H7 (cell line): ENCODE measurements at places on chromosomes 12 and 14.

DNA sequence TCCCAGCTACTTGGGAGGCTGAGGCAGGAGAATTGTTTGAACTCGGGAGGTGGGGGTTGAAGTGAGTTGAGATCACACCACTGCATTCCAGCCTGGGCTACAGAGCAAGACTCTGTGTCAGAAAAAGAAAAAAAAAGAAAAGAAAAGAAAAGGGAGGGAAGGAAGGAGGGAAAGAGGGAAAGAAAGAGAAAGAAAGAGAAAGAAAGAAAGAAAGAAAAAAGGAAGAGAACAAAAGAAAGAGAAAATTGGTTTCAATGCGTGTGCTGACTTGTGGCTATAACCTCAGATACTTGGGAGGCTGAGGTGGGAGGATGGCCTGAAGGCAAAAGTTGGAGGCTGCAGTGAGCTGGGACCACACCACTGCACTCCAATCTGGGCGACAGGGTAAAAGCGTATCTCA, 128.4 kb upstream of the TBX3 start:
- DNase-seq = no peak

DNA sequence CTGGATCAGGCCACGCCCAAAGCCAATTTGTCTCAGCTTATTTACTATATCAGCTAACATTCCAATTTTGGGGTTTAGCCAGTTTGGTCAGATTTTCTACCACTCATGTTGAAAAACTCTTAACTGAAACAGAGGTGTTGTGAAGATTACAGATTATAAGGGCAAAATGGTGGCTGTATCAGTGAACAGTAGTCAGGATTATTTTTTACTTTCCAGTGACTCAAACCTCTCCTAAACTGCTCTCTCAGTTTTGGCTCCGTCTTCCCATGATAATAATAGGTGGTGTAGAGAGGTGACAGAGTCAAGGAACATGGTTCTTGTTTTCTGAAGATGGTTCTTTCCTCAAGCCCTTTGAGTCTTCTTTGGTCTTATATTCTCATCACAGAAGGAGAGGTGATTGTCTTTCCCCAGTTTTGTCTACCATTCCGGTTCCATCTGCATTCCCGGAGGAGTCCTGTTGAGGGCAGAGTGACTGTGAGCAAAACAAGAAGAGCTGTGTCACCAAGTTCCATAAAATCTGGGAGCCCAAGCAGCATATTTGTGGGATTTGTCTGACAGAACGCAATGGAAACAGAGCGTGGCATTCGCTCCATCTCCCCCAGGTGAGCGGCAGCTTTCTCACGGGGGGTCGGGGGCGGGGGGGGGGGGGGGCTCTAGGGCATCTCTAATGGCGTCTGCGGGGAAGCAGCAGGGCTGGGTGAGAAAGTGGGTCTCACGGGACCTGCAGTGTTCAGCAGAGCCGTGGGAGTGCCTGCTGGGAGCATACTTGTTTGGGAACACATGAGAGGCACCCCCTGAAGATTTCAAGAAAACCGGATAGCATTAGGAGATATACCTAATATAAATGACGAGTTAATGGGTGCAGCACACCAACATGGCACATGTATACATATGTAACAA, 59.1 kb downstream of the TBC1D30 start:
- DNase-seq = peak; percentile 59

DNA sequence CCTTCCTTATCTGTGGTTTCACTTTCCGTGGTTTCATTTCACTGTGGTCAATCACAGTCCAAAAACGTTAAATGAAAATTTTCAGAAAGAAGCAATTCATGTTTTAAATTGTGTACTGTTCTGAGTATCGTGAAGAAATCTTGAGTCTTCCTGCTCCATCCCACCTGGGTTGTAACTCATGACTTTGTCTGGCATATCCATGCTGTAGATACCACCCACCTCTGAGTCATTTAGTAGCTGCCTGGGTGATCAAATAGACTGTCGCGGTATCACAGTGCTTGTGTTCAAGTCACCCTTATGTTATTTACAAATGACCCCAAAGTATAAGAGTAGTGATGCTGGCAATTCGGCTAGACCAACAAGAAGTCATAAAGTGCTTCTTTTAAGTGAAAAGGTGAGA, 521.2 kb downstream of the AACS start:
- DNase-seq = no peak

DNA sequence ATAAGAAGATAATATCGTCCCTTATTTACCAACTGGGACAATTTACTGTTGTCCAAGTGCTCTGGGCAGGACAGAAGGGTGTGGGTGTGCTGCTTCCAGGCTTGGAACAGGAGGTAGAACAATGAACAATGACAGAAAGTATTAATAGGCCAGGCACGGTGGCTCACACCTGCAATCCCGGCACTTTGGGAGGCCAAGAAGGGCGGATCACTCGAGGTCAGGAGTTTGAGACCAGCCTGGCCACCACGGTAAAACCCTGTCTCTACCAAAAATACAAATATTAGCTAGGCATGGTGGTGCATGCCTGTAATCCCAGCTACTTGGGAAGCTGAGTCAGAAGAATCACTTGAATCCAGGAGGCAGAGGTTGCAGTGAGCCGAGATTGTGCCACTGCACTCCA, 2.5 kb downstream of the IFI27 start:
- no peak for DNase-seq

DNA sequence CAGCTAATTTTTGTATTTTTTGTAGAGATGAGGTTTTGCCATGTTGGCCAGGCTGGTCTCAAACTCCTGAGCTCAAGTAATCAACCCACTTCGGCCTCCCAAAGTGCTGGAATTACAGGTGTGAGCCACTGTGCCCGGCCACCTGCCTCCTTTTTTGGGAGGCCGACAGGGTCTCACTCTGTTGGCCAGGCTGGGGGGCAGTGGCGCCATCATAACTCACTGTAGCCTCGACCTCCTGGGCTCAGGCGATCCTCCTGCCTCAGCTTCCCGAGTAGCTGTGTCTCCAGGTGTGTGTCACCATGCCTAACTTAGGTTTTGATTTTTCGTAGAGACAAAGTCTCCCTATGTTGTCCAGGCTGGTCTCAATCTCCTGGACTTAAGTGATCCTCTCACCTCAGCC, 70.7 kb downstream of the AACS start:
- DNase-seq = no peak

DNA sequence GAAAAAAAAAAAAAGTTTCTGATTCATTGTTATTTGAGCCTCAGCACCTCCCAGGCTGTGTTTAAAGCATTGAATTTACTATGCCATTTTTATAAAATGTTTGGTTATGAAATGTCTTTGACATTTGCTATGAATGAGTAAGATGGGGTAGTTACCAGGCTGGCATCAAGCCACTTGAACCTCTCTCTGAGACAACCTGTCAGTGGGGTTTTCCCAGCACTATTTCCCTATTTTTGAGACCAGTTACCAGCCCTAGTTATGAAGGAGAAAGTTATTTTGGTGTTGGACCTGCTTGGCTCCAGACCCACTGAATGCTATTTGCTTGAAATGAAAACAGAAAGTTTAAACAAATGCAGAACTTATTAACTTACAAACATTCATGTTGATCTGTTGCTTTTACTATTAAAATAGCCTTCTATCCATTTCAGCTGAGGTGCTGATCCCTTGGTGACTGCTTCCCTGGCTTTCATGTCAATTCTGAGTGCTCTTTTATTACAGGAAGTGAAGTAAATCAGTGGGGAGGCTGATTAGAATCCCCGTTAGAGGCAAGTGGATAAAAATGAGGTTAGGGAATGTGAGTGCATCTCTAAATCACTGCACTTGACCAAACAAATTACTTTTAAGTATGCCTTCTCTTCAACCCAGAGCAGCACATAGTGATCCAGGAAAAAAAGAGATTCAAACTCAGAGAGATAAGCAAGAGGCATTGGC, 37.8 kb downstream of the LLPH start:
- no peak for DNase-seq

GRCh38 chr12:108768591-108769500, 37.5 kb upstream of the CORO1C start:
- peak; percentile 91 for DNase-seq

DNA sequence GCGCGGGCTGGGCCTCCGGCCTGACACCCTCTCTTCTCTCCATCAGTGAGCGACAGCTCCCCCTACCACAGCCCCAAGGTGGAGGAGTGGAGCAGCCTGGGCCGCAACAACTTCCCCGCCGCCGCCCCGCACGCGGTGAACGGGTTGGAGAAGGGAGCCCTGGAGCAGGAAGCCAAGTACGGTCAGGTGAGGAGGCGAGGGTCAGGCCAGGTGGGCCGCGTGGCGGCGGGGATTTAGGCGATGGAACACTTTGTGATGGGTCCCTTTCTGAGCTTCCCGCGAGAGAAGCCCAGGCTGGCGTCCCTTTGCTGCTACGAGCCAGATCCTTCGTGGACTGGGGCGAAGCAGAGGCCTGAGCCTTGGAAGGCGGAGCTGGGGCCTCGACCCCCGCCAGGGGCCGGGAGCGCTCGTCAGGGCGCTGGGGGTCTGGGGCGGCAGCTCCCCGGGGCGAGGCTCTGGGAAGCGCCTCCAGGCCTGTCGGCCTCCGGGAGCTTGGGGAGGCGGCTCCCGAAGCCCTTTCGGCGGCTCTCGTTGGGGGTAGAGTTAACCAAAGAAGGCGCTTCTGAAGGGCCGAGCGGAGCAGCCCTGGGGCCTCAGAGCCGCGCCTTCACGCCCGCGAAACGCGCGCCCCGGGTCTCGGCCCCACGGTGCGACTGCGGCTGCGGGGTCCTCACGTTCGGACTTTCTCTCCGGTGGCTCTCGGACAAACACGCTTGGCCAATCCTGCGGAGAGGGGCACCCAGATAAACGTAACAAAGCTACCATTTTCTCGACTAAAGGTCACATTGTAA, 5.0 kb downstream of the PAX9 start:
- DNase-seq = peak; percentile 87

DNA sequence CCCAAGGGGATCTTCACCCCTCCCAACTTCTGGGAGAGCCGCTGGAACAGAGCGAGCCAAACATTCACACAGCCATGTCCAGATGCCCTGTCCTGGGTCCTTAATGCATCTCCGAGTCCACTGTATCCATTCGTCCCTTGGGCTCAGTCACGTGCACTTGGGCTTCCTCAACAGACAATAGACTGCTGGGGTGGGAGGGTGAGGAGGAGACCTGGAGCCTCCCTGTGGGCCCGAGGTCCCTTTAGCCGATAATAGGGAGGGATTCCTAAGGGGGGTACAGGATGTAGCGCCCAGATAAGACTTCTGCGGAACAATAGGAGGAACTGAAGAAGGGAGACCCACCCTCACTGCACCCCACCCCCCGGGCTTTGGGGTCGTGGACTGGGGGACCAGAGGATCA, 6.7 kb downstream of the ARHGEF25 start:
- peak; percentile 22 for DNase-seq
